ENCODE measurements at places on chromosomes 16 and 17.

DNA sequence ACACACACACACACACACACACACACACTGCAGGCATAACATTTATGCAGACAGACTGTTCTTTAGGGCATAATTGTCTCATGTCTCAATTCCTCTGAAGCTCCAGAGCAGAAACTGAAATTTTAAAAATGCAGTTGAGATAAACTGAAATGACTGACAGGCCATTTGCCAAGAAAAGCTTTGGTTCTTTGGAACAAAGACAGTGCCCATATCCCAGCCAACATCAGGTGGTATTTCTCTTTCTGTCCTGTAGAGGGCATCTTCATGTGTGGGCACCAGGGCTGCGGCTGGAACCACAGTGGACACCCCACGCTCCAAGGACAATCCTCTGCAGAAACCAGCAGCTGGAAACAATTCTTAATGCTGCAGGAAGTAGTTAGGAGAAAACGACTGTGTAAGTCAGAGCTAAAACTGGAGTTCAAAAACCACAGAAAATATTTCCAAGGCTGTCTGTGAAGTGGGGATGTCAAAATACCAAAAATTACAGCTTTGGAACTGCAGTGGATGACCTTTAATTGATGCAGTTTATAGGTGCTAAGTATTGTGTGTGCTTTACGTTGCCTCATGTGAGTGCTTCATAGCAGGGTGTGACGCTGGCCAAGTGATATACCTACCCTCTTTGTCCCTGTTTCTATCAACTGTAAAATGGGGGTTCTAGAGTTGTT lies 10.6 kb upstream of the MEFV start:
- DNase-seq = no peak

- DNase-seq = no peak
Observed at GRCh38 chr17:53273126-53273525, 549.6 kb upstream of the KIF2B start.

GRCh38 chr16:82031116-82032084 lies 3.7 kb upstream of the HSD17B2 start:
- DNase-seq = no peak

- DNase-seq = no peak
Observed at GRCh38 chr16:5581908-5582307, 484.3 kb upstream of the EEF2KMT start.

DNA sequence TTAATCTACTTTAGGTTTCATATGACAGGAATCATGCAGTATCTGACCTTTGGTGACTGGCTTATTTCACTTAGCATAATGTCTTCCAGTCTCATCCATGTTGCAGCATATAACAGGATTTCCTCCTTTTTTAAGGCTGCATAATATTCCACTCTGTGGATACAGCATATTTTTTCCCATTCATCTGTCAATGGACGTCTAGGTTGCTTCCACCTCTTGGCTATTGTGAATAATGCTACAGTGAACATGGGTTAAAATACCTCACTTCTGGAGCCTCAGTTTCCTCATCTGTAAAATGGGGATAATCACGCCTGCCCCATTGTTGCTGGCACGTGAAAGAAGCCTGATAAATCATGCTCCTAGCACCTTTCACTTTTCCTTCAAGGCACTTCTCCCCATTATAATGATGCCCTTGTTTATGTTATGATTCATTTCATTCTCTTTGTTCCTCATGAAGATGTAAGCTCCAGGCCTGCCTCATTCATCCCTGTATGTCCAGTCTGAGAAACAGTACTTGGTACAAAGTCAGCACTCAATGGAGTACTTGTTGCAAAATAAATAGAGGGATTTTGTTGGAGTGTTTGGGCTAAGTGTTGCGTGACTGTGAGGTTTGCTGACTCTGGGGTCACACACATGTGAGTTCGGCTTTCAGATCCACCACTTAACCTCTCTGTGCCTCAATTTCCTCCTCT lies 59.6 kb downstream of the ABAT start:
- no peak for DNase-seq

- DNase-seq = no peak
Observed at GRCh38 chr17:17929655-17930380, 42.4 kb downstream of the TOM1L2 start.

DNA sequence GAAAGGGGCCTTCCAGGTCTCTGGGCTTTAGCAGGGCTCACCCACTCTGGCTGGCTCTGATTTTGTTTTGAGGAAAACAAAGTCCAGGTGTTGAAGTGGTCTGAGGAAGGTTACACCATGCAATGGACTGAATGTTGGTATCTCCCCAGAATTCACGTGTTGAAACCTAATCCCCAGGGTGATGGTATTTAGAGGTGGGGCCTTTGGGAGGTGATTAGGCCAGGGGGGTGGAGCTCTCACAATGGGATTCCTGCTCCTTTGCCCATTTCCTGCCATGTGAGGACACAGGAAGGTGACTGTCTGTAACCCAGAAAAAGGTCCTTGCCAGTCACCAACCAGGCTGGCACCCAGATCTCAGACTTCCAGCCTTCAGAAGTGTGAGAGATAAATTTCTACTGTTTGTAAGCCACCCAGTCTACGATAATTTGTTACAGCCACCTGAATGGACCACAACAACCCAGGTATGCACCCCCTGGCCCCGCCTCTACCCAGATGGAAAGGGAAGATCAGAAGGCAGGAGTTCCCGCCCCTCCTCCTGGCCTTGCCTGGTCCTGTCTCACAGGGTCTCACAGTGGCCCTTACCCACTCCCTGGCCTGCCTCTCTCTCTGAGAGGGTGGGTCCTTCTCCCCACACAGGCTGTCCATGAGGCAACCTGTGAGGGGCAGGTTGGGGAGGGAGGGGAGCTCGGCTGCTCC lies 32.0 kb downstream of the LRRC75A start:
- no peak for DNase-seq

- DNase-seq = no peak
Observed at GRCh38 chr16:86854626-86855294, 276.4 kb downstream of the FOXL1 start.

- no peak for DNase-seq
Observed at GRCh38 chr17:81058263-81058871, 23.4 kb downstream of the BAIAP2 start.

DNA sequence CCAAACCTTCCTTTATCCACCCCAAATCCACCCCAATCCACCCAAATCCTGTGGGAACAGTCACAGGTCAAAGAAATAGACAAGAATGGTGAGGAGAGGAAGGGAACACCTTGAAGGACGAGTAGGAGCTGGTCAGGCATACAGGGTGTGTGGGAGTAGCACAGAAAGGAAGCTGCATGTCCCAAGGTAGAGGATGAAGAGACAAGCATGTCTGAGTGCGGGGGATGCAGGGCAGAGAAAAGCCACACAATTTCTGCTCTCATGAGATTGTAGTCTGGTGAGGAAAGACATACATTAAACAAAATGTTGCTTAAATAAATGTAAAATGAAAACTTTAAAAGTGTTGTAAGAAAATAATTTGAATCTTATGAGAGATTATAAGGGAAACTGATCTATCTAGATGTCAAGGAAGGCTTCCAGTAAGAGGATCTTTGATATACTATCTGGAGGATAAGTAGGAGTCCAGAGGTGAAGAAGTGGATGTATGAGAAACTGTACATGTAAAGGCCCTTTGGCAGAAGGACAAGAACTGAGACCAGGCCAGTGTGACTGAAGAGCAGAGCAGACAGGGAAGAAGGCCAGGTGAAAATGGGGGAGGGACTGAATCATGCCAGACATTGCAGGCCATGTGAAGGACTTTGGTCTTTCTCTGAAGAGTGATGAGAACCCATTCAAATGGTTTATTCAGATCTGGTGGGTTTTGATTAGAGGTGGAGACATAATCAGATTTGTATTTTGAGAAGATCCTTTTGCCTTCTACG lies 18.6 kb downstream of the TMEM98 start:
- no peak for DNase-seq

- DNase-seq = no peak
Observed at GRCh38 chr17:76689859-76690258, 20.9 kb downstream of the MXRA7 start.

GRCh38 chr17:71825687-71826086 lies 295.1 kb upstream of the SOX9 start:
- DNase-seq = no peak

All from activated gamma-delta T cell (primary cell).